ENCODE measurements at places on chromosomes 12 and 14. TPM values are rescaled to one million over a fixed set of nuclear protein-coding genes. Genes with fewer than 3 reads are reported as not detected.

Gene KLRD1
- 2.8 TPM for total RNA-seq

Gene DCTN2
- total RNA-seq: 326 TPM

Gene KRT76
- total RNA-seq: not detected

- no peak for DNase-seq
Observed at GRCh38 chr14:36979863-36980262, 192.5 kb downstream of the SLC25A21 start.

- no peak for DNase-seq
Observed at GRCh38 chr14:21047378-21047781, 5.2 kb downstream of the RNASE7 start.

GRCh38 chr14:103520657-103521437 lies 1.8 kb downstream of the CKB start:
- DNase-seq: peak; percentile 90

DNA sequence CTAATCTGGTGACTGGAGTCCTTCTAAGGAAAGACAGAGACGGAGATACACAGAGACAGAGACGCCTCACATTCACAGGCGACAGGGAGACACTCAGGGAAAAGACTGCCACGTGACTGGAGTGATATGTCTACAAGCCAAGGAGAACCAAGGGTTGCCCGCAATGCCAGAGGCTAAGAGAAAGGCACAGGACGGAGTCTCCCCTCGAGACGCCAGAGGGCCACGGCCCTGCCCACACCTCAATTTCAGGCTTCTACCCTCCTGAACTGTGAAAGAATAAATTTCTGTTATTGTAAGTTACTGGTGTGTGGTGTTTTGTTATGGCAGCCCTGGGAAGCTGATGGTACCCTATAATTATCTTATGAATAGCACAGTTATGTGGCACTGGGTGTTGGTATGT lies 11.6 kb upstream of the RAN start:
- no peak for DNase-seq

Measured in Peyer's patch (tissue), 4 donors.